ENCODE measurements at places on chromosomes 2 and 18.

DNA sequence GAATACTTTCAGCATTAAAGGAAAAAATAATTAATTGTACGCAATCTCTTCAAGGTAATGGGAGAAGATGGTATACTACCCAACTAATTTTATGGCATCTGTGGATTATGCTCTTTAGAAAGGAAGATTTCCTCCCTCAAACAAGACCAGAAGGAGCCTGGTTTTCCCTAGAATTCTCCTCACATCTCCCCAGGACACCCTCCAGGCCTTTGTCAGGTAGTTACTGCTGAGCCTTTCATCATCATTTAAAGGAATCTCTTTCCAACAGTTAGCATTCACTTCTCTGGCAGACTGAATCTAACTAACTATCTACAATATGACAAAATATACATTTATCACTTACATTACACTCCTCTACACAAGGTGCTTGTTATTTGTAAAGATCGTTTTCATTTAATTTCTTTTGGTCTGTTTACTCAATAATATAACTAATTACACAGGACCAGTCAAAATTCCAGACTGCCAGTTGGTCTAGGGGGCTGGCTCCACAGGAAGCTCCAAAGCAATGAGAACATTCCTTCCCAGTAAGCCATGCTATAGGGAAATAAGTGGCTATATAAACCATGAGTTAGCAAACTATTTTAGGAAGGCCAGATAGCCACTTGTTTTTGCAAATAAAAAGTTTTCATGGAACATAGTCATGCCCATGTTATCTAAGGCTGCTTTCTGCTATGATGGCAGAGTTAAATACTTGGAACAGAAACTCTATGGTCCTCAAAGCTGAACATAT lies 19.1 kb downstream of the ZNF24 start:
- no peak for DNase-seq

DNA sequence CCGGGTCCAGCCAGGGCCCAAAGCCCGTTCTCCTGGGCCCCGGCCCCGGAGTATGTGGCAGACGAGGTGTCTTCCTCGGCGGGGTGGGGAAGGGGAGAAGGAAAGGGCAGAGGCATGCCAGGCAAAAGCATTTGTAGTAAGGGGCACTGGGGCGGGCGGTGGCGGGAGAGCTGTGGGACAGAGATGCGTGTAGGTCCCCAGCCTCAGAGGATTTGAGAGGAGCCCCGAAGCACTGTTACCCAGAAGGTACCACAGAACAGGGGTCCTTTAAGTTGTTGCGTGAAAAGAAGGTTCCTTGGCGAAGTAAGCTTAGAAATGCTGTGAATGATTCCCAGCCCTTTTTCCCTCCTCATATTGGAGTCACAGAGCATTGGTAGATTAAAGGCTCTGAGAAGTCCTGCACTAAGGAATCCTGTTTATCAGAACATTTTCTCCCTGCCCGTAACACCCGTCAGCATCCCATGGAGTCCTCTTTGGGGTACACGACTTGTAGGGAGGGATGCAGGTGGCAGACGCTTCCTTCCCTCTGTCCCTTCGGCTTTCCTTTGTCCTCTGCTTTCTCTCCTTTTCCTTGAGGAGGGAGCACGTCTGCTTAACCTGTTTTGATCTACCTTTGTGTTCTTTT lies 12.5 kb downstream of the GAREM2 start:
- DNase-seq, result no peak

- DNase-seq, result no peak
Measured at GRCh38 chr2:216149741-216150140, 40.6 kb downstream of the XRCC5 start.

DNA sequence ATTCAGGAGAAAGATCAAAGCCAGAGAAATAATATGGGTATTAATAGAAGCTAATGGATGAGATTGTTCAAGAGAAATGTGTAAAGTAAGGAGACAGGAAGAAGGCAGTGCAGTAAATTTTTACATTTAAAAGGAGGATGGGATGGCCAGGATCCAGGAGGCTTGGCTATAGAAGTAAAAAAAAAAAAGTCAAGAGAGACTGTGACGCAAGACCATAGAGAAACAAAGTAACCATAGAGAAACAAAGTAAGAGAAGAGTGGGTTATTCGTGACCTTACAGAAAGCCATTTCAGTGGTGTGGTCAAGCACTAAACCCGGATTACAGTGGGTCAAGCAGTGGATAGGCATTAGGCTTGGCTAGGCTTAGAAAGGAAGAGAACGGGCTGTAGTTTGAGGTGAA lies 10.5 kb upstream of the FAM171B start:
- no peak for DNase-seq

DNA sequence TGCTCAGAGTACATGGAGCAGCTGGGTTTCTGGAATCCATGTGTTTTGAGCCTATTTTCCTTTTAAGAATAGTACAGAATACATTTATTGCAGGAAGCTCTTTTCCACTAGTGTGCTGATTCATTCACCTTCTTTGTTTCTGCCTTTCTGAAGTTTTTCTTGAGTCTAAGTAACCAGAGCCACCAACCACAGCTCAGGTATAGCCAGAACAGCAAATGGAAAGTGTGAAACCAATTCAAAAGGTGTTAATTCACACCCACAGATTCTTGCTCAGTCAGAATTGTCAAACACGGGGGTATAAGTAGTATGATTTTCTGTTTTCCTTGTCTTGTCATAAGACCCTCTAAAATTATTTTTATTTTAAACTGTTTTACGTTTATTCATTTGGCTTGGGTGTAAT lies 75.9 kb upstream of the DYNAP start:
- no peak for DNase-seq

- DNase-seq, result no peak
Measured at GRCh38 chr18:42187611-42188380, 232.8 kb downstream of the PIK3C3 start.

- no peak for DNase-seq
Measured at GRCh38 chr2:64951306-64951953, 37.8 kb upstream of the SLC1A4 start.

DNA sequence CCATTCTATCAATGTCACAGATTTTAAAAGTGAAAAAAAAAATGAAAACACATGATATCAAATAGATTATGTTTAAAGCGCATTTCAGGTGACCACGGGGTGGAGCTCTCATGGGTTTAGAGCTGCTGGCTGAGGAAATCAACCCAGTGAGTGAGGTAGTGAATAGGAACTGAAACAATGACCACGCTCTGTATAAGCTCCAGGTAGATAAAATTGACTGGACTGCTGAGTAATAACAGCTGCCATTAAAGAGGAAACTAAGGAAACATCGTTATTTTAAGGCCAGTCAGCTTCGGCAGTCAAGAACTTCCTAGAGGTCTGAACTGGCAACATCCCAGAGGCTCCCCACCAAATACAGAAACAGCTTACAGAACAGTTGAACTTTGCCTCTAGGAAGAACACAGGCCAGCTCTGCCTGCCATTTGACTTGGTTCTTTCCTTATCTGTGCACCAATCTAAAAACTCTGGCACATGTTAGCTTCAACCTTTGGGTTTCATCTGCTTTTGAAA lies 185.9 kb downstream of the PDE1A start:
- no peak for DNase-seq

GRCh38 chr2:75798569-75798968 lies 87.9 kb upstream of the GCFC2 start:
- DNase-seq, result no peak

DNA sequence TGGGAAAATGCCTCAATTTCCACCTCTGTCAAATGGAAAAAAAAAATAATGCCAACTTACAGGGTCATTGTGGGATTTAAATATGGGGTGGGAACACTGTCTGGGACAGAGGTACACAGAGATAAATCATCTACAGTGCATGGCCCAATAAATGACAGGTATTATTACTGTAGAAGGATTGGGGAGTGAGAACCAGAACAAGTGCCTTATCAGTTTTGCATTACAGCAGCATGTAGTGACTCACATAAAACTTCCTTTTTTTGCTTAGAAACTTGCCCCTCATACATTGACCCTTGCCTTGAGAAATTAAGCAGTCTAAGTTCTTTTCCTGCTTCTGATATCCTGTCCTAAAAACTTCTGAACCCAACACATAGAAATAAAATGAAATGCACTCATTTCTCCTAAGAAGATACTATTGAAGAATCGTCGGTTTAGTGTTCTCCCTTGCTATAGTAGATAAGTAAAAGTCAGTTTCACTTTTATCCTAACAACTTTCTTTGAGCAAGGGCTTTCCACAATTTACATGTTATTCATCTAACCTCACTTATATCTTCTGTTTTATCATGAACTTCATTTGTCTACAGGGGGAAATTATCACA lies 121.0 kb upstream of the HAAO start:
- no peak for DNase-seq

GRCh38 chr2:59312967-59313940 lies 1072.1 kb upstream of the FANCL start:
- DNase-seq, result no peak

- no peak for DNase-seq
Measured at GRCh38 chr2:213149294-213149875, 2.0 kb downstream of the IKZF2 start.

DNA sequence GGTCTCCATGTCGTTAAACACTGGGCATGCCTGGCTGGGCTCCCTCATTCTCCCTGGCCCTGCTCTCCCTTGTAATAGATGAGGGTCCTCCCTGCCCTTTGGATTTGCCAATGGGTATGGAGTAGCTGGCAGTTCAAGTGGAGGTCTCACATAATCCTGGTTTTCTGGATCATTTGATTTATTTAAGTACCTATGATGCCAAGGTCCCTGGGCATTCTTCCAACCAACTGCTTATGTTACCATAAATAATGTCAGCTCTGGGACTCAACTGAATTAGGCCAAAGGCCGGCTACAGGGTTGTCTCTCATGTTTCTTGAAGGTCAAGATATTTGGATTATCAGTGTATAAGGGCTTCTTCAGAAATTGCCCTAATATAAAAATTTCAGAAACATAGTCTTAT lies 104.9 kb upstream of the LYPD6 start:
- no peak for DNase-seq

- no peak for DNase-seq
Measured at GRCh38 chr2:231373184-231373583, 22.3 kb upstream of the B3GNT7 start.

- DNase-seq, result no peak
Measured at GRCh38 chr18:924987-925386, 20.3 kb downstream of the ADCYAP1 start.

DNA sequence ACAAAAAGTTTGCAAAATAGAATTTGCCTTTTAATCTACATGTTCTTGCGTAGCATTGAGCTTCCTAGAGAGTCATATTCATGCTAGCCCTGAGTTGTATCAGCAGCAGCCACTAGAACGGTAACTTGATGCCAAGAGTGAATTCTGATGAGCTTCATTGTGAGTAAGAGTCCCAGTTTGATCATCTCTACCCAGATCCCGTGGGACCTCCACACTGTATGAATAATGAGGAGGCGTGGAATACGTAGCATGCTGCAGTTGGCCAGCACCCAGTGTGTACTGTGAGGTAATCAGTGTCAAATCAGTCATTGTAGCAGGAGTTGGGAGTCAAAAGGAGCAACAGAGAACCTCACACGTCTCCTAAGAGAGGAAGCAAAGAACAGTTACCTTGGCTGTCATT lies 197.9 kb downstream of the NEDD4L start:
- no peak for DNase-seq

GRCh38 chr2:180644709-180645108 lies 335.7 kb upstream of the UBE2E3 start:
- DNase-seq, result no peak

DNA sequence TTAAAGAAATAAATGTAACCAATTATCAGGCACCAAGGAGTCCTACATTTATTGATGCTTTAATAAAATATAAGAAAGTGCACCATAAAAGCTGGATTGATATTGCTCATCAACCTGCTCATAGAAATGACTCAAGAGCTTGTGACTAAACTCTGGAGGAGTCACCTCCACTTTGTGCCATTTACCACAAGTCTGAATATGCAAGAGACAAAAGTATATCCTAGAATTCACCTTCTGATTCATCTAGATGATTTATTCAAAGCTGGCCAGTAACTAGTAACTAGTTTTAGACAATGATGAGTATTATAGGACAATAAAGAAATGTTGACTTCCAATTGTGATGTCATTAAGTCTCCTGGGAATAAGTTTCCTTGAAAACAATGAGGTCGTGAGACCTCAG lies 146.0 kb upstream of the SOX11 start:
- DNase-seq, result no peak

- DNase-seq, result no peak
Measured at GRCh38 chr2:1986598-1986997, 242.3 kb upstream of the PXDN start.

- DNase-seq, result no peak
Measured at GRCh38 chr2:62597323-62597722, 91.3 kb upstream of the TMEM17 start.

GRCh38 chr2:140747665-140748064 lies 1383.2 kb downstream of the LRP1B start:
- DNase-seq, result no peak

- no peak for DNase-seq
Measured at GRCh38 chr18:55249550-55249949, 290.3 kb upstream of the CCDC68 start.

DNA sequence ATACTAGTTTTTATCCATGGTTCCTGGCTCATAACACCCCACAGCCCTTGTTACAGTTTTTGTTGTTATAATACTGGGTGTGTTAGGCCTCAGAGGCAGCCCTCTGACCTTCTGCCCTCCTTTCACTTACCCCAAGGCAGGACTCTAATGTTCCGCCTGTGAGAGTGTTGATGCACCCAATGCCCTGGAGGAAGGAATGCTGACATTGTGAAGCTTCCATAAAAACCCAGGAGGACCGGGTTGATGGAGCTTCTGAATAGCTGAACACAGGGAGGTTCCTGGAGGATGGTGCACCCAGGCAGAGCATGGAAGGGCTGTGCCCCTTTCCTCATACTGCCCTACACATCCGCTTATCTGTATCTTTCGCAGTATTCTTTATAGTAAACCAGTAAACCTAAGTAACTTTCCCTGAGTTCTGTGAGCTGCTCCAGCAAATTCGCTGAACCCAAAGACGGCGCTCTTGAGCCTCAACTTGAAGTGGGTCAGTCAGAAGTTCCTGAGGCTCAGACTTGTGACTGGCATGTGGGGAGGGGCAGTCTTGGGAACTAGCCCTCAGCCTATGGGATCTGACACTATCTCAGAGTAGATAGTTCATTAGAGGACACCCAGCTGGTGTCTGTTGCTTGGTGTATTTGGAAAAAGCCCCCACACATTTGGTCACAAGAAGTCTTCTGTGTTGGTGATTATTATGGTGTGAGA lies 10.4 kb downstream of the STON1 start:
- no peak for DNase-seq

DNA sequence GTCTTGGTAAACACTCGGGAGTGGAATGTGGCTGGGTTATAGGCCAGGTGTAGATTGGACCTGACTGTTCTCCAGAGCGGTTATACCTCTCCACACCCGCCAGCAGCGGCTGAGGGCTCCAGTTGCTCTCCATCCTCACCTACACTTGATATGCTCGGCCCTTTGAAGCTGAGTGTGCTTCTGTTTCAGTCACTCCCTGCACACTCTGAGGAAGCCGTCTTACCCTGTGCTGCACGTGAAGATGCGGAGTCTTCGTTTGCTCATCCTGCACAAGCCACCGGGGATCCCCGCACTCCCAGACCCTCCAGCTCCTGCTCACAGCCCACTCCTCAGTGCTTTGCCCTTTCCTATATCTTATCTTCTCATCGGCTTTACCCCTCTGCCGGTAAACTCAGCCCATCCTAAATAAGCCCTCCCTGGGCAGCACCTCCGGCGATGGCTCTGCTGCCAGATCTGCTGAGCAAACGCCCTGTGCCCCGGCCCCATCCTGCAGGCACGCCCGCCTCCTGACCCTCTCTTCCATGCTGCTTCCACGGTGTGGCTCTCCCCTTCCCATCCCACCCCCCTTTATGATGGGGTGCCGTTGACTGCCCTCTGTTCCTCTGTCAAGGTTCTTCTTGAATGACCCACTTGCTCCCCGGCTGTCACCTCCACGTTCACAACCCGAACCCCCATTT lies 47.3 kb upstream of the ODC1 start:
- DNase-seq, result peak; percentile 46

Measured in stimulated activated effector memory CD8-positive, alpha-beta T cell treated with anti-CD3 and anti-CD28 coated beads, Interleukin-12 subunit alpha, Interleukin-12 subunit beta, amount 100 ng/mL, for 72 hours (primary cell).